IPS-NIHi11 (cell line): ENCODE measurements at places on chromosomes 7 and 10.
A peak's percentile ranks its signal among the peaks of the same experiment; 100 is the strongest.

DNA sequence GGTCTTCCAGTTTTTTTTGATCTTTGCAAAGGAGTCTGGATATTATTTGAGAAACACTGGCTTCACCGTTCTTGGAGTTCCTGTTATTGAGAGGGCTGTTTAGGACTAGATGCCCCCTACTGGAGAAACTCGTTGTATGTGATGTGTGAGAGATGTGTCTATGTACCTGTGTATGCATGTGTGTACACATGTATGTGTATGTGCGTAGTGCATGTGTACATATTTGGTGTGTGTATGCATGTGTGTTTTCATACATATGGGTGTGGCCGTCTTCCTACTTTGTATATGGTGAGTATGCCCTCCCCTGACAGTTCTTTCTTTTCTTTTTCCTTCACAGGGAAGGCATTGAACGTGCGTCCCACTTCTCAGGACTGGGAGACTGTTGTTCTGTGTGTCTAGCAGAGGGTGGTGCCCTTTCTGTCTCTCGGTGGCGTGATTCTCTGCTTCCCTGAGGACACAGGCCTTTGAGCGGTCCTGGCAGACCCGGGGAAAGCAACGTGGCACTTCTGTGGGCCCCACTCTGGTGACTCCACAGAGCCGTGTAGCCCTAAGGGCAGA is 3.0 kb upstream of the CALHM3 start:
- peak; percentile 60 for DNase-seq

DNA sequence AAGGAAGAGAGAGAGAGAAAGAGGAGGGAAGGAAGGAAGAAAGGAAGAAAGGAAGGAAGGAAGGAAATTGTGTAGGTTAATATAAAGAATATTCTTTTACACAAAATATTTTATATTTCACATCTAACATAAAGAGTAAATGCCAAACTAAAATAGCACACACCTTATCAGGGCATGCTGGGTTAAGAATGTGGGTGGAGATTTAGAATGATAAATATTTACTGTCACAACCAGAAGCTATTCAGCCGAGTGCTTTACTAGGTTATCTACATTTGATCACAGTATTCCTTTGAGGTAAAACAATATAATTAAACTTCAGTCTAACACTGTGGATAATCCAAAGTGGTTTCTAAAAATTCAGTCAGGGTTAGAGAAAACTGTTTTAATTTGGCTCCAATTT is 103.3 kb downstream of the SEMA3A start:
- DNase-seq, result no peak

DNA sequence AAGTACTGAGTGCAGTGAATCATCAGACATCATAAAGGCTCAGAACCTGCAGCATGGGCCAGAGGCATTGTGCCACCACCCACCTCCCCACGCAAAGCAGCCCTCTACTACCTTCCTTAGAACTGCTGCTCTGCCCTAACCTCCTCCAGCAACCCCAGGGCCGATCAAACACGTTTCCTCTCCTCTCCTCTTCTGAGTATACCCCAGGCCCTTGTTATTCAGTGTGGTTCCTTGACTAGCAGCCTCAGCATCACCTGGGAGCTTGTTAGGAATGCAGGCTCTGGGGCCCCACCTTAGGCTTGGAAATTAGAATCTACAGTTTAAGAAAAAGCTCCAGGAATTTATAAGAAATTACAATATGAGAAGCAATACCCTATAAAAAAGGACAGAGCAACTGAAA is 33.2 kb downstream of the DYDC1 start:
- no peak for DNase-seq

- no peak for DNase-seq
These were observed 11.7 kb downstream of the AASS start for GRCh38 chr7:122132341-122132740.

GRCh38 chr10:130353928-130354572 is 217.9 kb downstream of the GLRX3 start:
- DNase-seq, result no peak

DNA sequence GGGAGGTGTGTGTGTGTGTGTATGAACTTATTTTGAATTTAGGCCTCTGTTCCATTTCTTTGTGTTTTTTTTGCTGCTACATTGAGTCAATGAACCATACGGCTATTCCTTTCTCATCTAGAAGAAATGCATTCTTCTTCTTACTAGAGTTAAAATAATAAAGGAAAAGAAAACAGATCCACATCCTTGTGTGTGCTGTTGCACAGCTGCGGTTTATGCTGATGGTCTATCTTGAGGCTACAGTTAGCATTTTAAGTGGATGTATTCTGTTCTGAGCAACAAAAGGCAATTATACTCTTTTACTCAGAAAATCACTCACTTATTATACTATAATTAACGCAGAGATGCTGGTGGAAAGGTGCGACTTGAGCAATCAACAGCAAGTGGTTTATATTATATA is 615.0 kb upstream of the MBL2 start:
- DNase-seq, result no peak

GRCh38 chr7:155190688-155191087 is 107.0 kb upstream of the INSIG1 start:
- peak; percentile 93 for DNase-seq

DNA sequence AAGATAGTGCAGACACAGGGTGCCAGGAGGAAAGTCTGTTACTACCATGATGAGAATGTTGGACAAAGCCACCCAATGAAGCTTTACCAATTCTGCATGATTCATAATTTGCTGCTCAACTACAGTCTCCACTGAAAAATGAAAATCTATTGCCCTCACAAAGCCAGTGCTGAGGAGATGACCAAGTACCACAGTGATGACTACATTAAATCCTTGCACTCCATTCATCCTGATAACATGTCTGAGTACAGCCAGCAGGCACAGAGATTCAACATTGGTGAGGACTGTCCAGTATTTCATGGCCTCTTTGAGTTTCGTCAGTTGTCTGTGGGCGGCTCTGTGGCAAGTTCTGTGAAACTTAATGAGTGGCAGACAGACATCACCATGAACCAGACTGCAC is 144.0 kb downstream of the PLCE1 start:
- no peak for DNase-seq

DNA sequence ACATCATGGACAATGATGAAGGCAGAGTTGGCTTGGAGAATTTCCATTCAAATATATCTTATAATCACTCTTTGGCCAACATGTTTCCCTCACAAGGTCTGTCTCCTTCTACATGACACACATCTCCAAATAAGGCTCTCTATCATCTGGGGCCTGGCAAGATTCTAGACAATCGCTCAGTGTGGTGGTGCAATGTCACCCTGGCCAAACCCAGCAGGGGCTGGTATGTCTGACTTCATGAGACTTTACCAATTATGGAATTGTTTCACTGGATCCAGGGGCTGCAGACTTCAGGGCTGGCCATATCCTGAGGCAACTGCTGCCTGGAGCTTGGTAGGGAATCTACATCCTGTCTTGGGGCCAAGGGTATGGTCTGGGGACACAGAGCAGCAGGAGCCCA is 319.0 kb downstream of the PLXNA4 start:
- DNase-seq, result no peak

GRCh38 chr7:20284003-20284770 is 46.5 kb upstream of the ITGB8 start:
- no peak for DNase-seq

DNA sequence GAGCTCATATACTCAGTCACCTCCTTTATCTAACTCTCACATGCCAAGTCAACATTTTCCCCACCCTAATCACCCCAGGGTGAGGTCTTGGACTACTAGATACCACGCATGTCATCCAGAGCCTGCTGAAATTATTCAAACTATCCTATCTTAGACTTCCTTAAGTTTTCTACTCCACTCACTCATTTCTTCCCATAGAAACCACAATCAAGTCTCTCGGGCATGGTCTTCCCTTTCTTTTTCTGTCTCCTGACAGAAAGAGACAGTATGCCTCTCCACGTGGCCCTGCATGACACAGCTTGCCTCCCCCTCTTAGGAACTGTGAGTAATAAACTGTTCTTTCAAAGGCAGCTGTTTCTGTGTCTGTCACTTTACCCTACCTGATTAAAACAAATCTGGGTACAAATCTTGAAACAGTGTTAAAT is 29.4 kb downstream of the TAS2R41 start:
- DNase-seq, result no peak

GRCh38 chr10:11141571-11142091 is 124.0 kb downstream of the CELF2 start:
- no peak for DNase-seq

GRCh38 chr7:604884-605531 is 85.4 kb upstream of the PDGFA start:
- no peak for DNase-seq

DNA sequence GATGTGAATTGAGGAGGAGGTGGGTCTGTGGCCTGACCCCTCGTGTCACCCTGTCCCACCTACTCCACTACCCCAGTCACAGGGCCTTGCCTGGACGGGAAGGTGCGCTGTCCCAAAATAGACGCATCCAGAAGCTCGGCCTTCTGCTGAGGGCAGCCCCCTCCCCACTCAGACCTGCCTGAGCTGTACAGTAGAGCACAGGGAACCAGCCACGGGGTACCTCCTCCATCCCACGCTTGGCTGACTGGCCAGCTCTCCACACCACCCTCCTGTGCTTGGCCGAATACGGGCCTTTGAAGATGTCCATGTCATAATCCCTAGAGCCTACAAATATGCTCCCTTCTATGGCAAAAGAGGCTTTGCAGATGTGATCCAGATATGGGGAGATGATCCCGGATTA is 88.3 kb downstream of the CHST15 start:
- DNase-seq, result peak; percentile 1

DNA sequence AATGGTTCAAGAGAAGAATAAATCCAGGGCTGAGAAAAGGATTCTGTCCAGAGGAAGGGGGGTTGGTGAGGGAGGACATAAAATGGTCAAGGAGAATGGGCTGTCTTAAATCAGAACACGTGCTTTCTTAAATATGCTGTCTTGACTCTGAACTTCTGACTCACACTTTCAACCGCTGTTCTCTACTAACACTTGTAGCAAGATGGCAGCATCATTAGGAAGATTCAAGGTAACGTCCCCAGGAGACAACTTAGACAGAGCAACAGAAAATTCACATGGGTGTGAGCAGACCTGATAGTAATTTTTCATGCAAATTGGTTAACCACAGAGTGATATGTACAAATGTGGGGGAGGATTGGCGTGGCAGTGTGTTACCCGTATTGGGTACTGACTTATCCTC is 126.8 kb upstream of the GALNT17 start:
- no peak for DNase-seq

DNA sequence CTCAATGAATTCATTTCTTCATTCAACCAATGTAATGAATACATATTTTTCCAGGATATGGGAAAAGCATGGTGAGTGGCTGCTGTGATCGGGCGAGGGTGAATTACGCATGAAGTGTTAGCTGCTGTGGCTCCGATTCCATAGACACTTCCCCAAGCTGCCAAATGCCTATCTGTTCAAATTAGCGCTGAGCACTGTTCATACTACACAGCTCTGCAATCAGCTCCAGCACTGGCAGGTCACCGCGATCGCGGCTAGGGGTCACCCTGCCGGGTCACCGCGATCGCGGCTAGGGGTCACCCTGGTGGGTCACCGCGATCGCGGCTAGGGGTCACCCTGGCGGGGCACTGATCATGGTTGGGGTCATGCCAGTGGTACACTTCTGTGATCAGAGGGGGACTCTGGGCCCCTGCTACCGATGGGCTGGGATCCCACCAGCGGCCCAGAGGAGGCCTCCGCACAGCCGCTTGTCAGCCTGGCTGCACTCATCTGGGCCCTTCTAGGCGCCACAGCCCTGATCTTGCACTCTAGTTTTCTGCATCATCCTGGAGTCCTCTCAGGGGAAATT is 49.3 kb downstream of the JAKMIP3 start:
- no peak for DNase-seq

GRCh38 chr7:69796416-69796815 is 198.1 kb downstream of the AUTS2 start:
- no peak for DNase-seq

GRCh38 chr10:59362959-59363381 is 621 bp upstream of the FAM13C start:
- peak; percentile 46 for DNase-seq

DNA sequence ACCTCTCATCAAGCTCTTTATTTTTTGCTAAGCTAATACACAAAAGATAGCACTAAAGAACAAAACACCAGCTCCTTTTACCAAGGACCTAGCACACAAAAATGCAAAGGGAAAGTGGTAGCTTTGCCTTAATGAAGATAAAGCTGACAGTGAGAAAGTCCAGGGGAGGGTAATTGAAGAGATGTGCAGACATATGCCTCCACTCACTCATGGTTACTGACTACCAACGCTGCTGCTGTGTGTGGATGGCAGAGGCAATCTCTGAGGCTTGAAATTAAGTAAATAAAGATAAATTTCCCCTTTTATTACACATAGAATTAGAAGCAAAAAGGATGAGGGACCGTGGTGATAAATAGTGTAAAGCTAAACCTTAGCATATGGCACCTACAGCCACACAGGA is 87.0 kb downstream of the HGF start:
- DNase-seq, result no peak

GRCh38 chr7:128236924-128237586 is 4.0 kb upstream of the LEP start:
- DNase-seq, result no peak

DNA sequence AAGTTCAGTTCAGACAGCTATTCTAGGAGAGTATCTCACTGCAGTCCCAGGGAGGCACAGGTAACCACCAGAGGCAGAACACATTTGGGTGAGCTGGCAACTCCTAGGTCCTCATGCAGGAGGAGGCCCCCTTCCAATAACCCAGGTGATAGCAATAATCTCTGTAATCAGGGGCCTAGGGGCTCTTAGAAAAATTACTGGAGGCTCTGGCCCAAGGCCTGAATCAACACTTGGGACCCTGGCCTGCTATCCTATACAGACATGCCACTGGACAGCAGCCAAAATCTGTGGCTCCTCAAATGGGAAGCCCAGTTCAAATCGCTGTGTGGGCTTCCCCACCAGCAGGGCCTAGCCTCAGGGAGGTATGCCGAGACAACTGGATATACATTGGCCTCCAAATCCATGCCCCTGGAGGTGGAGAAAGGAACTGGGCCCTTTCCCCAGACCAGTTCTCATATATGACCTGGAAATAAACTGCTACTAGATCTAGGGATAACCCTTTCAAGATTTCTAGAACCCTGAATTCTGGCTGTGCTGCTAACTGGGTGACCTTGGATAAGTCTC is 1.6 kb downstream of the AVPI1 start:
- no peak for DNase-seq

- no peak for DNase-seq
These were observed 40.0 kb upstream of the FAM3C start for GRCh38 chr7:121436136-121436535.

- DNase-seq, result peak; percentile 55
These were observed 171.2 kb upstream of the COL1A2 start for GRCh38 chr7:94223375-94224084.

DNA sequence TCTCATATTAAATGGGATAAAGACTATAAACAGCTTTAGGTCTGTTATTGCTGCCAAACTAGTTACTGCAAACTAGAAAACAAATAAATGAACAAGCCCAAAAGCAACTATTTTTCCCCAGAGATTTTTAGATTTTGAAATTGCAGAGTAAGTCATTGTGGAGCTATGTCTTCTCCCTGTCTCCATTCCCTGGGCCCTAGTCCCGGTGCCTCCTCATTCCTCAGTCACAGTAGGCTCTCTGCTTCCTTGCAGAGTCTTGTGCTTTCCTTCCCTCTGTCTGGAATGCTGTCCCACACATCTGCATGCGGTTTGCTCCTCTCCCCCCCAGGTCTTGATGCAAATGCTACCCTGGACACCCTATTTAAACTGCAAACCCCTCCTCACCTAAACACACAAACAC is 4.0 kb downstream of the PNLIPRP3 start:
- peak; percentile 7 for DNase-seq

GRCh38 chr7:108038986-108039385 is 36.0 kb upstream of the LAMB1 start:
- no peak for DNase-seq

GRCh38 chr10:49600046-49600445 is 10.1 kb upstream of the SLC18A3 start:
- DNase-seq, result no peak
